ENCODE measurements at places on chromosomes 4 and X. TPM values are rescaled to one million over a fixed set of nuclear protein-coding genes. Genes with fewer than 3 reads are reported as not detected.

Gene POU3F4
- 0.10 TPM for total RNA-seq

Gene DGKK
- not detected for total RNA-seq

DNA sequence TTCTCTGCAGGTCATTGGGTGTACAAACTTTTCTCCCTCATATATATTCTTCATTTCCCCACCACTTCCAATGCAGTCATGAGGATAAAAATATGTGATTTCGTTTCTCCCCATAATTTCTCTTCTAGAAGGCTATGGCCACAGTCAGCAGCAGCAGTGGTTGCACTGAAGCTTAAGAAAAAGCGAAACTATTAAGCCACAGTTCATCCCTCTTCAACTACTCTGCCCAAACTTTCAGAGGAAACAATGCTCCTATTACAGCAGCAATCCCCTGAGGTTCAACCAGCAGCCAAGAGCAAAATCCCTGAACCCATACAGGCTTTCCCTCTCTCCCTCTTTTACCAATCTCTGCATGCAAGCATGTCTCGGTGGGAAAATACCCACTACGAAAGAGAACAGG, 298.6 kb downstream of the DHX15 start:
- DNase-seq: no peak

GRCh38 chr4:106987311-106987710, 48.8 kb downstream of the DKK2 start:
- no peak for DNase-seq

- no peak for DNase-seq
Observed at GRCh38 chrX:118066867-118067515, 49.6 kb downstream of the KLHL13 start.

Measured in skin of body (tissue), 3 donors.